Fibroblast of villous mesenchyme (primary cell): ENCODE measurements at places on chromosomes 2 and 18.

DNA sequence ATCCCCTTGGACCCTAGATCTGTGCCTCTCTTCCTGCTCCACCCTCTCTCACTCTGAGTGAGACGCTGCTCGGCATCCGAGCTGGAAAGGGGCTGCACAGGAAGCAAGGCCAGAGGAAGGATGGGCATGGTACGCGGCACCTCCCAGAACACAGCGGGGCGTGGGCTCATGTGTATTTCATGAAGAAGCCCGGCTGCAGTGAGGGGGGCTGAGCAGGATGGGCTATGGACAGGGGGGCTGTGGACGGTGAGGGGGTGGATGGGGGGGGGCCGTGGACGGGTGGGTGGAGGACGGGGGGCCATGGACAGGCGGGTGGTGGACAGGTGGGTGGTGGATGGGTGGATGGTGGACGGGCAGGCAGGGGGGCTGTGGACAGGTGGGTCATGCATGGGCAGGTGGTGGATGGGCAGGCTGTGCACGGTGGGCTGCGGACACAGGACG, 28.5 kb downstream of the SLC66A2 start:
- no peak for DNase-seq

- no peak for DNase-seq
These were observed 107.1 kb upstream of the KCNJ3 start for GRCh38 chr2:154591294-154591820.

DNA sequence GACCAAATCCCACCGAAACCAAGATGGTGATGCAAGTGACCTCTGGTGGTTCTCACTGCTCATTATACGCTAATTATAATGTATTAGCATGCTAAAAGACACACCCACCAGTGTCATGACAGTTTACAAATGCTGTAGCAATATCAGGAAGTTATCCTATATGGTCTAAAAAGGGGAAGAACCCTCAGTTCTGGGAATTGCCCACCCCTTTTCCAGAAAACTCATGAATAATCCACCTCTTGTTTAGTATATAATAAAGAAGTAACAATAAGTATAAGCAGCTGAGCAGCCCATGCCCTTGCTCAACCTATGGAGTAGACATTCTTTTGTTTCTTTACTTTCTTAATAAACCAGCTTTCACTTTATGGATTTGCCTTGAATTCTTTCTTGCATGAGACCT, 31.0 kb upstream of the FMNL2 start:
- no peak for DNase-seq

- DNase-seq = no peak
These were observed 682.0 kb downstream of the SATB2 start for GRCh38 chr2:198775737-198776136.

- no peak for DNase-seq
These were observed 91.4 kb downstream of the ESCO1 start for GRCh38 chr18:21509062-21509461.

DNA sequence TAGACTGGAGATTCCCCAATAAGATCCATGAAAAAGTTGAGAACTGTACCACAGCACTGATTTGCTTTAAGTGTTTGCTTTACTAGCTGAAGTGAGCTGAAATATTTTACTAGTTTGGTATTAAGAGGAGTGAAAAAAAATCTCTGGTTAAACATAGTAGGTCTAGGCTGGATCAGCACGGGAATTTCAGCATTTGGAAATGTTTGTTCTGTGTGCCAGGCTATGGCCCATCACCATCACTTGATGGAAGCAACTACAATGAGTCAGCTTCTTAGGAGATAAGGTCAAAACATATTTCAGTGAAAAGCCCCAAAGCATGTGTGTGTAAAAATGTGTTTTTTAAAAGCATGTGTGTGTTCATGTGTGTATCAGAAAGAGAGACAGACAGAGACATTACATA, 131.4 kb upstream of the DNMT3A start:
- no peak for DNase-seq

DNA sequence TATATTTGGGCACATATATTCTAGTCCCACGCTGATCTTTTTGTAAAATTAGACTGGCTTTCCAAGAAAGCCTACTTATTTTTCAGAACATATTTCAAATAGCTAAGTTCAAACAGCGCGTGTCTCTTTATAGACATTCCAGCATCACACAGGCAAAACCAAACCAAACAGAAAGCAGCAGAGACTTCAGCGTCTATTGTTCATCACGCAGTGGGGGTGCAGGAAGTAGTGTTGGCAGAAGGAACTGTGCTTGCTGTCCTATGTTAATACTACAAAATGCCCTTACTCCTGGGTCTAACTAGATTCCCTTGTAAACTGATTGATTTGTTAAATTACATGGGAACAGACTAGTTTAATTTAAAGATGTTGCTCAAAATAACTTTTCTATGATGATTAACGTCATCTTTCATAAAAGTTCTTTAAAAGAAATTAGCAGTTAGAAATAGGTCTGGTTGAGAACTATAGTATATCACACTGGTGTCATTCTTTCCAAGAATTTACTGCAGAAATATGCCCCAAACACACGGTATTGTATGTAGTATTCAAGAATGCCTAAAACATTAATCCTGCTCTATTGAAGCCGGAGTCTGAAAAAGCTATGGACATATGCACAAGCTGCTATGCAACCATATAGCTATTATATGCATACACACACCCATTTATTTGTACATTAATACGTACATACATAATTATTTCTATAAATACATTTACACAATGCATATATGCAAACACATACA, 436.3 kb downstream of the CBLN2 start:
- DNase-seq = no peak

DNA sequence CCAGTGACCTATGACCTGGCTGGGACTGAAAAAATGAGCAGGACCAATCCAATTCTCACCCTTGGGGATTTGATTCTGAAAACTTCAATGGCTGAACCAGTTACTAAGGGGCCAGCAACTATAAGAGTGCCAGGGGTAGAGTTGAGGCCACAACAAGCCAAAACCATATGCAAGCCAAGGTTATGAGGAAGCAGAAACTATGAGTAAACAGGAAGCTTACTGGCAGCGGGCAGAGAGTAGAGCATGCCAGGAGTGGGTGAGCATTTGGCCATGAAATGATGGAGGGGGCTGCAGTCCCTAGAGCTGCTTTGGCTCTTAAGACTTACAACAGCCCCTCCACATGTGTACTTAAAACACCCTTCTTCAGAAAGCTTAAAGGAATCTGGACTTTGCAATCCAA, 82.4 kb downstream of the RBMS1 start:
- no peak for DNase-seq

DNA sequence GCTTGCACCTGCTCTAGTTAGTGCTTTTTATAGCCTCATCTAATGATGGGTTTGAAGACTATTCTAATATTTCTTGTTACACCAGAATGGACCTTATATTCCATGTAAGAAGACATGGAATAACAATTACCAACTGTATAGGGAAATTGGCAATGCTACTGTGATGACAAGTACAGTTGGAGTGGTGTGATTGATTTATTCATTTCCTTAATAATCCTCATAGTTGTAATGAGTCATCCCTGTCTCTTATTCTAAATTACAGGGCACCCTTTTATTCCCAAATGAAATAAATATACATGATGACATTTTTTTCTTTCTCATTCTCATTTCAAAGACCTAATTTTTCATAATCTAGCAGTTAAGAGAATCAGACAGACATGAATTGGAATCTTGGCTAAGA, 18.3 kb upstream of the TLK1 start:
- DNase-seq = no peak

GRCh38 chr2:25079050-25079635, 37.3 kb downstream of the EFR3B start:
- DNase-seq = no peak

GRCh38 chr2:99559075-99559662, 69.4 kb upstream of the REV1 start:
- peak; percentile 67 for DNase-seq

- DNase-seq = peak; percentile 87
These were observed 270.3 kb downstream of the NEDD4L start for GRCh38 chr18:58314284-58314683.

DNA sequence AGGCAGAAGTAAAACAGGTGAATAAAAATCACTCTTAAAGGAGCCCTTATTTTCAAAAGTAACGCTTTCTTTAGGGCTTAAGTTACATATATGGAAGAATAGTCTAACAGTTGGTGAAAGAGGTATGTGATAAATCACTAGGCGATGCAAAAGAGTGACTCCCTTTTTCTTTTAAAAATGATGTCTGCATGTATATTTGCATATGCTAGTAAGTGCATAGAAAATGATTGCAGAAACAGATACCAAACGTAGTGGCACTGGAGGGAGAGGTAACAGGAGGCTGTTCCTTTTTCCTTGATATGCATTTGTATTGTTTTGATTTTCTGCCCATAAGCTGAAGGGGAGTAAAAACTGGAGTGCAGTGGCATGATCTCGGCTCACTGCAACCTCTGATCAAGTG, 158.3 kb downstream of the PRPF40A start:
- DNase-seq = no peak

DNA sequence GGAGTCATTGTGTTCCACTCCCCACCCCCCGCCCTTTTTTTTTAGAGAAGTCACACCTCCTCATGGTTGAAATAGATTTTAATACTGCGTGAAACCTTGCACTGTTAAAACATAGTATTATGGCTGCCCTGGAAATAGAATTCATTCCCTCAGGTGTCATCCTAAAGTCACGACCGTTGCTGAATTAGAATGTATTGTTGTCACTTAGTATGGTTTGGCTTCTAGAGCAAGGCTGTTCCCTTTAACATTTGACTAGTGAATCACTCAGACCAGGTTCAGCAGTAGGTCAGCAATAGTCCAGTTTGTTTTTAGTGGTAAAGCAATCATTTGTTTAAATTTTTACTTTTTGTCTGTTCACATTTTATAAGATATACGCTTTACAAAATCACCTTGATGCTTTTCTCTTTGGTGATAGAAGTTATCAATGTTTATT, 1.2 kb downstream of the BABAM2 start:
- no peak for DNase-seq

DNA sequence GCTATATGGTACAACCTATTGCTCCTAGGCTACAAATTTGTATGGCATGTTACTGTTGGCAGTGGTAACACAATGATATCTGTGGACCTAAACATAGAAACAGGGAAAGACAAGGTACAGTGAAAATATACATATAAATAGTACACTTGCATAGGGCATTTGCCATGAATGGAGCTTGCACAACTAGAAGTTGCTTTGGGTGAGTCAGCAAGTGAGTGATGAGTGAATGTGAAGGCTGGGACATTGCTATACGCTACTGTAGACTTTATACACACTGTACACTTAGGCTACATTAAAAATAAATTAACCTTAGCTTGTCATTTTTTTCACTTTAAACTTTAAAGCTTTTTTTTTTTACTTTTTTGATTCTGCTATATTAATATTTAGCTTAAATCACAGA, 500.0 kb upstream of the SETBP1 start:
- no peak for DNase-seq

GRCh38 chr18:44584900-44585299, 95.8 kb upstream of the SETBP1 start:
- DNase-seq = no peak

- no peak for DNase-seq
These were observed 4.0 kb downstream of the PKP4 start for GRCh38 chr2:158460632-158461297.

GRCh38 chr18:40642692-40643229, 1312.3 kb upstream of the PIK3C3 start:
- no peak for DNase-seq

DNA sequence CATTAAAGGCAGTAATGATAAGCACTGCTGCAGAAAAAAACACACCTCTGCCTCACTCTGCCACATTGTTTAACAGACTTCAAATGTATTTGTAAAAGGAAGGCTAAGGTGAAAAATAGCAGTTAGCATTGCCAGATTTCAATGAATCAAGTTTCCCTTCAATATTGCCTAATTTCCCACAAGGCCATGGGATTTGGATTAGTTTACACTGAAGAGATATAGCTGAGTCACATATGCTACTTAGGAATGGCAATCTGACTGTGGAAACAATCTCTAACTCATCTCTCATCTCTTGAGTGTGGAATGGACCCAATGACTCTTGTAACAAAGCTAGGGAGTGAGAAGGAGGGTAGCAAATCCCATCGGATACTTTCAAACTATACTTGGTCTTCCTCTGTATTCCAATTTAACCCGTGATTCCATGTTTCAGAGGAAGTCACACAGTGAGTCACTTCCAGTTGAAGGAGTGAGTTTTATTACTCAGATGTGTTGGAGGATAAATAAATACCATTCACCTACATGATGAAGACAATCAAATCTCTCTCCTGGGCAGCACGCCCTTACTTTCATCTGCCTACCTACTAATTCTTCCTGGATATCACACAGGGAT, 5.1 kb downstream of the B4GALT6 start:
- peak; percentile 79 for DNase-seq

DNA sequence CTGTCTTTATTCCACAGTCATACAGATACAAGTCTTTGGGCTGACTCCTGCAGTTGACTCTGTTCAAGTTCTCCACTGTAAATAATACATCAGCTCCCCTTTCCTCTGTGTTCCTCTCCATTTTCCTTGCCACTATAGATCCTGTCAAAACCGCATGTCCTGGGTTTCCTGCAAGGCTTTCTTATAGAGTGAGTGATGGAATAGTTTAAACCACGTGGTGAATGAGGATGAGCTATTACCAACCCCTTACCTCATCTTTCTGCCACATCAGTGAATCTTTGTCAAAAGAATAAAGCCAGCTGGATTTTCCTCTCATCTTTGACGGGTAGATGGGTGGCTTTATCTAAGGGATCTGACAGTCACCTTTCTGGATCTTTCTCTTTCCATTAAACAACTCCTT, 3.9 kb upstream of the GALNT14 start:
- DNase-seq = no peak

- no peak for DNase-seq
These were observed 73.9 kb upstream of the TAF1B start for GRCh38 chr2:9769171-9770005.

DNA sequence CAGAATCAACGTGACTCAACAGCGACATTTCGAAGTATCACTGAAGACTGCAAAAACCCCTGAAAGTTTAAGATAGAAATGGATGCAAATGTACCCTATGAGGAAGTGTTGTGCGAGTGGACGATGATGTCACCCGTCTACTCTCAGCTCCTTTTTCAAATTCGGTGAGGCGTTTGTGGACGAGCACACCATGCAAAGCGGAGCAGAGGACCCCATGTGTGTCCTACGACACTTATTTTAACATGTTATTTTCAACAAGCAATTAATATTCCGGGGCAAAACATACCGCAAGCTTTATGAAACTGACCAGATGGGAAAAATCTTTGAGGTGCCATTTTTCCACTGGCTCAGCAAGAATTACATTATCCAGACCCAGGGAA, 2.0 kb downstream of the PXDN start:
- DNase-seq = no peak

DNA sequence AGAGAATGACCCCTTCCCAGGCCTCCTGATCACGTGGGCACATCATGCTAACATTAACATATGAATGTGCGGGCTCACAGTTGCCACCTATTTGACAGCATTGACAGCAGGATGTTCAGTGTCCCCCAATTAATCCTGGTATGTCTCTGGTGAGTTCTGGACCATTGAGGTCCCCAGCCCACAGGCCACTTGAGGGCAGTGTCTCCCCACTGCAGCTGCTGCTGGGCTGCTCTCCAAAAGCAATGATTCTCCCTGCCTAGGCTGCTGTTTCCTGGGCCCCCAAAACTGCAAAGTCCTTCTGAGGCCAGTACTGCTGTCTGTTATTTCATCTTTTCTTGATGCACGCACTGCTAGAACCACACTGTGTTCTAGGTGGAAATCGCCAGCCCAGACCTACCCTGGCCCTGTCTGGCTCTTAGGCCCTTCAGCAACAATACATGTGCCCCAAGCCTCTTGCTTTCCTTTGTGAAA, 52.7 kb upstream of the MAPK4 start:
- peak; percentile 3 for DNase-seq
